GM04504 (cell line): ENCODE measurements at places on chromosomes 5 and 9.

DNA sequence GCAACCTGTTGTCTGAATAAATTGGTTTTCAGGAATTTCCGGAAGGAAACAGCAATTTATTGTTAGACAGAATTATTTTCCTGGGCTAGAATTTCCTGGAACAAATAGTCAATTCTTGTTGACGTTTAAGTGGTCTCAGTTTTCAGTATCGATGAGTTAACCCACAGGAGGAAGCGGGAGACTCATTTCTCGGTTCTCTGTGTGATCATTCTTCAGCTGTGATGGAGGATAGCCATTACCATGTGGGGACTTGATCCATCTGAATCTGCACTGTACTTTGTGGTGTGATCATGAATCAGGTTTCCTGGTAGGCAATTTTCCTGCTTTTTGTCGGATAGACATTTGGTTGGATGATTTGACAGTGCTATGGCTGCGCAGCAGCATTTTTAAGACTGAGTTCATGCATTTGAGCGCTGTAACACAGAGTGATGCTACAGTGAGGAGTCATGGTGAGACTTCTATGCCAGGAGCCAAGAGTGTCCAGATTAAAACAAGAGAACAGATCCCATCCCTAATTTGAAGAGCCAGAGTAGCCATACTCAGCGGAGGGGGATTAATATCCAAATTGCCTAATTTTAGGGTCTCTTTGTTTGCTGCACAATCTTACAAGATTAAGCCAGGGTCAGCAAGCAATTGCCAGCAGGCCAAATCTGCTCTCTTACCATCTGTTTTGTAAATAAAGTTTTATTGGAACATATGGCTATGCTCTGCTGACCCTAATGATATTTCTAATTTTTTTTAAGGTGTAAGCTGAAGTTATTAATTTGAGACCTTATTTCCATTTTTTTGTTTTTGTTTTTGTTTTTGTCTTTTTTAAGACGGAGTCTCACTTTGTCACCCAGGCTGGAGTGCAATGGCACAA, 355.9 kb downstream of the RAB3C start:
- no peak for DNase-seq

- DNase-seq, result no peak
Observed at GRCh38 chr9:112338561-112338960, 5.1 kb upstream of the PTBP3 start.

DNA sequence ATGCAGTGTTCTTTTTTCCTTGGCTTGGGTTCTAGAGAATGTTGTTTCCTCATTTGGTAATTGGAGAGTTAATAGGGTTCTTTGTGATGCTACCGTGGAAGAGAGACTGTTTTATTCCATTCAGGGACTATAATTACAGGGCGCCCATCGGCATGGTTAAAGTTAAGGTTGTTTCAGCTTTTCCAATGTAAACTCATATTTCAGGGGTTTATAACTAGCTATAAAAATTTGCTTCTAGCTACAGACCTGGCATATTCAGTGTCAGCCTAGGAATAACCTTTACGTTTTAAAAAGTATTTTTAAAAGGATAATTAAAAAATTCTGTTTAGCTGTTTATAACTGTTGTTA, 99.1 kb downstream of the AOPEP start:
- no peak for DNase-seq

GRCh38 chr5:76333571-76333970, 69.5 kb upstream of the IQGAP2 start:
- DNase-seq, result no peak

DNA sequence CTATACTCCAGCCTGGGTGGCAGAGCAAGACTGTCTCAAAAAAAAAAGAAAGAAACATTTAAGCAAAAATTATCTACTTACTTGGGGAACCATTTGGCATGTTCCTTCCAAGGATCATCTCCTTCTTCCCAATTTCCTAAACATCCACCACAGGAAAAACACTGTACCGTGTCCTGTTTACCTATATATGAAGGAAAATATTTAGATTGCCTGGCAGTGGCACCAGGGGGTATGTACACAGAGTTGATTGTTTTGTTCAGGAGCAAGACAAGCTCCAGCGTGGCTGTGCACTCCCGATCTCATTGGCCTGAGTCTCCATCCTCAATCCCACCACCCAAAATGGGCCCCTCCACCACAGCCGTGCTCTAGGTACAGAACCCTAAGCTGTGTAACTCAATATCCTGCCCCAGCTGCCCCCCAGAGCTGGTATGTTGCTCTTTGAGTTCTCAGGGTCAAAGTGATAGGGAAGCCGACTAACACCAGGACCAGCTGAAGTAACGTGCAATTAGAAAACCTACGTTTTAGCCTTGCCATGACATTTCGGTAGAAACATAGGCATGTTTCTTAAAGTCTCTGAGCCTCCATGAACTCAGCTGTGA, 13.8 kb downstream of the NAIP start:
- no peak for DNase-seq

GRCh38 chr5:75670577-75670976, 46.7 kb downstream of the POC5 start:
- DNase-seq, result no peak

DNA sequence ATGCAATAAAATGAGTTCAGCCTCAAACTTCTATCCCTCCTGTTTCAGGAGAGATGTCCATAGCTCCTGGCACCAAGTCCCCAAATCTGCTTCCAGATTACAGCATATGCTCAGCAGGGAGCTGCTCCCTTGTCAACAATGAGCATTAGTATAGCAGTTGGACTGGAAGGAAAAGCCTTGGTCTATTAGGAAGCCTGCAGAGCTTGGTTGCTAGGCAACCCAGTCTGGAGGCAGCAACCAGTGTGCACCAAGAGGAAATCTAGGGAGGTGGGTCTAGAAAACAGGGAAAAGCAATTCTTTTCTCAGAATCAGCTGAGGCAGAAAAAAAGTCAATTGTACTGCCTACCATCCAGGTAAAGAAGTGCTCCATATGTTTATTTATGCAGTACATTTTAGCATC, 229.5 kb upstream of the NMUR2 start:
- DNase-seq, result no peak

DNA sequence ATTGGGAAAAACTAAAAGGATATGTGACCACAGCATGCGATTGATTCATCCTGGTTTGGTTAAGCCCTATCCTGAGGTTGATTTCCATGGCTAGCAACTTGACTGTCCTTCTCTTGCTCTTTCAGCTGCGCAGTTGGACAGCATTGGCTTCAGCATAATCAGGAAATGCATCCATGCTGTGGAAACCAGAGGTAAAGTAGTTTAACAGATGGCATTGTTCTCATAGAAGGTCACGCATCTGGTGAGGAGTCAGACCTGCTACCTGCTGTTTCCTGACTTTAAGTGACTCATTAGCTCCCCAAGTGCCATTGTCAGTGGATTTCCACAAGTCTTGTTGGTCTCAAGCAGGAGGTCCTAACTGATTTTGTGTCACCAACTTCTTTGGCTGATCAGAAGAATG, 266.9 kb downstream of the ARHGAP26 start:
- DNase-seq, result no peak

GRCh38 chr5:133362438-133362837, 249.9 kb downstream of the FSTL4 start:
- DNase-seq, result no peak

GRCh38 chr5:68372161-68372560, 156.6 kb downstream of the PIK3R1 start:
- DNase-seq, result no peak

DNA sequence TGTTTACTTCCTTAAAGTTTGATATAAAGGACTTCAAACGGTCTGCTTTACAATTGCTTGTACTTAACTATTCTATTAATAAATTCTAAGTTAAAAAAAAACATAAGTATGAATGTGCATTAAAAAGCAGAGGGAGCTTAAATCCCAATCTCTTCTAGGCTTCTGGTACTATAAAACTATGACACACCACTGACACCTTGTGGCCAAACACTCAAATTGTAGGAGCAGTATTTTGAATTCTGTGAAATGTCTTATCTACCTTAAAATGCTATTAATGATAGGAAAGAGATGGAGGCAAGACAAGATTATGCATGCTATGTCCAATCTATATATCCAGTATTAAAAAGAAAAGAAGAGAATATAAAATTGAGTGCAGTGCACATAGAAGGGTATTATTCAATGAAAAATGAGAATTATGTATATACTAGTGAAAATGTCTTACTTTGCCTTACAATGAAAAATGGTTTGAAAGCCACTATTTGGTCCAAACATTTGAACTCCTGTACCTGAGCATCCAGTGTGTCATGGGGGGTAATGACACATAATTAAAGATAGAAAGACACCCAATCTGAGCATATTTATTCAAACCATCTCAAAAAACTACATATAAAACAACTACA, 87.6 kb downstream of the ERP44 start:
- DNase-seq, result peak; percentile 7

- DNase-seq, result peak; percentile 76
Observed at GRCh38 chr9:22084336-22085035, 75.4 kb upstream of the CDKN2B start.

DNA sequence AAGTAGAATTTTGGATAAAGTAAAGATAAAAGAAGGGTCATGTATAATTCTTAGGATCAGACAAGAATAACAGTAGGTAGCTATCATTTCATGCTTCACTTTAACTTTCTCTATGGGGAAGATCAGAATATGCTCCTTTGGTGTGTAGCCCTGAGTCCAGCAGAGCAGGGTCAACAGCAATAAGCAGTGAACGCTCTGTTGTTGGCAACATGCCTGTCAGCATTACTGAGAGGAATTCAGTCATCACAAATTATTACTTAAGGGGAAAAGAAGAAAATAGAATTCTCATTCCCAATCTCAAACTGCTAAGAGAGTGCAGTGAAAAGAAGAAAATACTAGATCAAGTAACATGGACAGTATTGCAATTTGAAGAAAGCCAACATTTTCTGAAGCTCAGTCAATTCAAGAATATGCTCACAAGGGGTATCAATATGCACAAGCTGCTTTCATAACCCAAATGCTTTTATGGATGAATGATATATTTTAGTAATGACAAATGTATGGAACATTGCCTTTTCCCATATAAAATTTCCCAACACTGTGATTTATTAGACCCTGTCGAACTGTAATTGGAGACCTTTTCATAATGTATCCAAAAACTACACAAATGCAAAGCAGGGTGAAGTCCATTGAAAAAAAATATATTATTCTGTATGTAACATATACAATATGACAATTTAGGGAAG, 1359.4 kb downstream of the EFNA5 start:
- no peak for DNase-seq

DNA sequence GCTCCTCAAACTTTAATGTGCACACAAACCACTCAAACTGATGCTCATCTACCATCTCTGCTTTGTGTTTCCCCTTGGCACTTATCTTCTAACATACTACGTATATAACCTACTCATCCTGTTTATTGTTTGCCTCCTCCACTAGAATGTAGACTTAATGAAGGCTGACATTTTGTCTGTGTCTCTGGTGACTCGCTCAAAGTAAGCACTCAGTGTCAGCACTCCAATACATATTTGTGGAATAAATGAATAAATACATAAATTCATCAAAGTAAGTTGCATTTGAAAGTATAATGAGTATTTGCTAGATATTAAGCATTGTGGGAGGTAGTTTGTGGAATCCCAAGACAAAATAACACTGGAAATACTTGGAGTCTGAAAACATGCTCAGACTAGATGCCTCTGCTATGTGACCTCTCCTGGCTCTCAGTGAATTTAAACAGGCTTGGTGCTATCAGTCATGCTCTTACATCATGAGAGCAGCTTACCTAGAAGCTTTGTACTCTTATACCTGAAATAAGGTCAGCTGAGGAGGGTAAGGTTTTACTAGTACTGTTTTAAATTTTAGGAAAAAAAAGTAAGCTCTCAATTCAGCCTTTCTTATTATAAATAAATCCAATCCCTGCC, 37.0 kb upstream of the RANBP6 start:
- DNase-seq, result no peak

DNA sequence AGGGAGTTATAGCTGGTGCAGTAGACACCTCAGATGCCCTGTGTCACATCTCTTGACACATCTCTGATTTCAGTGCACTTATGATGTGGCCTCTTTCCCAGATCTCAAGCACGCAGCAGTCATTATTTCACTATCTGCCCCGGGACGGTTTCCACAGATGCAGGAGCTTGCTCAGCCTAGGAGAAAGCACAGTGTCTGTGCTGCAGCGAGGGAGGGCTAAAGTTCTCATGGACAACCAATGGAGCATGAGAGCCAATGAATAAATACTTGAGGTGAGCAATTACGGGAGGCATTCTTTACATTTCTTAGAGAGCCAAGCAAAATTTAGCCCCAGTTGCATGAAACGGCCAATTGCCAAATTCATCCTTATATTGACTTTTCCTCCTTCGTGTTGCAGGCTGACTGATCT, 7.4 kb upstream of the MOB3B start:
- DNase-seq, result no peak

- DNase-seq, result no peak
Observed at GRCh38 chr5:1103505-1104326, 8.1 kb downstream of the SLC12A7 start.

GRCh38 chr9:70814597-70814996, 306.8 kb downstream of the TRPM3 start:
- no peak for DNase-seq

DNA sequence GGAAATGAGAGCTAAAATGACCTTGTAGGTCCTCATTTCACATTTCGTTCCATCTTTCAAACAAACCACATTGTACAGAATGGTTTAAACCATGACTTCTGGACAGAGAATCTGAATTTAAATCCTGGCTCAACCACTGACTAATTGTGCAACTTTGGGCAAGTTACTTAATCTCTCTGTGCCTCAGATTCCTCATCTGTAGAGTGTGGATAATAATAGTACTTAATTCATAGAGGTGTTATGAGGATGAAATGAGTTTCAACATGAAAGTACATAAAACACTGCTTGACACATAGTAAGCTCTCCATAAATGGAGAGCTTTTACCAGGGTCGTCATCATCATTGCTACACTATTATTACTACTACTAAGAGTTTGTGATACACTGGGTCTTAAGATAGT, 46.3 kb upstream of the FOXE1 start:
- no peak for DNase-seq

DNA sequence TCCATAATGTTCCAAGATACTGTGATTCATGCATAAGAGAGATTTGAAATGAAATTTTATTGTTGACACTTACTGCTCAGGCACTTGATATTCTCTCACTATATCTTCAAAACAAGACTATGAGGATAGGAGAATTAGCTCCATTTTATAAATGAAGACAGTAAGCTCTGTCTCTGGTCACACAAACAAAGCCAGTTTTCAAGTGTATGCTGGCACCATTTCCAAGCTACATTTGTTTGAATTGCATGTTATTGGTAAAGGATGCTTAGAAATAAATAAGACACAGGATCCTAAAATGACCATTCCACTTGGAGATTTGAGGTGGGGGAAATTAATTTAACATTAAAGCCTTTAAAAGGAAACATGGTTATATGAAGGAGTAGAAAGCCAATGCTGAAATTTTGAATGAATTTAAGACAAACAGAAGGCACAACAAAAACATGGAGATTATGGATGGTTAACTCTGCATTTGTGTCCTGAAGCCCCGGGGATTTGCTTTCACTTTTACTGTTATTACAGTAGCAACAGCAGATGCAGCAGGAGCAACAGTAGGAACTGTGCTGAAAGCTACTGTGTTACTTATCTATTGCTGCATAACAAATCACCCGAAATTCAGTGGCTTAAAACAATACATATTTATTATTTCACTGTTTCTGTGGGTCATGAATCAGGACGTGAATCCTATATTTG, 79.7 kb upstream of the ASTN2 start:
- no peak for DNase-seq

GRCh38 chr5:33102551-33102950, 338.2 kb upstream of the TARS1 start:
- no peak for DNase-seq

- no peak for DNase-seq
Observed at GRCh38 chr5:56247592-56247991, 14.5 kb upstream of the ANKRD55 start.
